CD4-positive, CD25-positive, alpha-beta regulatory T cell (primary cell): ENCODE measurements at places on chromosomes 12 and 14. TPM values are rescaled to one million over a fixed set of nuclear protein-coding genes. Genes with fewer than 3 reads are reported as not detected.

Gene ASCL4
- polyA plus RNA-seq: not detected

GRCh38 chr14:29663281-29663801 lies 264.3 kb downstream of the PRKD1 start:
- no peak for DNase-seq

DNA sequence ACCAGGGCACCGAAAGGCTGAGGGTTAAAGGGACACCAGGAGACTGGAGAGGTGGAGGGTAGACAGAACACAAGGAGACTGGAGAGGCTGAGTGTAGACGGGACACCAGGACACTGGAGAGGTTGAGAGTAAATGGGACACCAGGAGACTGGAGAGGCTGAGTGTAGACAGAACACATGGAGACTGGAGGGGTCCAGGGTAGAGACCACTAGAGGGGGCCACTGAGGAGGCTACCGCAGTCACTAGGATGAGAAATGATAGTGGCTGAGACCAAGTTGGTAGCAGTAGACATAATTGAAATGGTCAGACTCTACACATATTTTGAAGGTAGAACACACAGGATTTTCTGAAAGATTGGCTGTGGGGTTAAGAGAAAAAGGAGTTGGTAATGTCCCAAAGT lies 68.2 kb downstream of the PAH start:
- no peak for DNase-seq

- DNase-seq: peak; percentile 42
These were observed 96.3 kb downstream of the GALC start for GRCh38 chr14:87896393-87897380.

- no peak for DNase-seq
These were observed 482 bp downstream of the WDHD1 start for GRCh38 chr14:55026441-55026792.

DNA sequence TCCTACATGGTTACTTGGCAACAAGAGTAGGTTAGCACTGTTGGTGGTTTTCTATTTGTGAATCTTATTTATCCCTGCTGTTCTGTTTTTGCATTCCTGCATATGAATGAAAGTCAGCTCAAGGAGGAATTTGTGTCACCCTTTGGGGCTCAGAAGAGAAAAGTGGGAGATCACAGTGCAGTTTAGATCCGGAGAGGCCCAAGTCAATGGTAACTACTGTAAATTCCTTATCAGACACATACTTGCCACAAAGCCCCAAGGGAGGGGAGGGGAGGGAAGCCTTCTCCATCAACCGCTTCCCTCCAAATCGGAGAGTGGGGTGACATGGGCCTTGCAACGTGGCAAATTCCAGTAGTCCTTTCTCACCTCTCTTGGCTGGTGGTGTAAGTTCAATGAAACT lies 15.0 kb downstream of the GSG1 start:
- DNase-seq: no peak

Gene CSRP2
- 0.44 TPM for polyA plus RNA-seq

GRCh38 chr12:68003777-68004176 lies 14.5 kb downstream of the IFNG-AS1 start:
- no peak for DNase-seq

Gene LHX5
- not detected for polyA plus RNA-seq

Gene OR4K14
- not detected for polyA plus RNA-seq

Gene KRT82
- not detected for polyA plus RNA-seq

- no peak for DNase-seq
These were observed 164.9 kb downstream of the NAV3 start for GRCh38 chr12:77995436-77996167.

GRCh38 chr12:102347811-102348210 lies 132.6 kb downstream of the IGF1 start:
- DNase-seq: no peak

DNA sequence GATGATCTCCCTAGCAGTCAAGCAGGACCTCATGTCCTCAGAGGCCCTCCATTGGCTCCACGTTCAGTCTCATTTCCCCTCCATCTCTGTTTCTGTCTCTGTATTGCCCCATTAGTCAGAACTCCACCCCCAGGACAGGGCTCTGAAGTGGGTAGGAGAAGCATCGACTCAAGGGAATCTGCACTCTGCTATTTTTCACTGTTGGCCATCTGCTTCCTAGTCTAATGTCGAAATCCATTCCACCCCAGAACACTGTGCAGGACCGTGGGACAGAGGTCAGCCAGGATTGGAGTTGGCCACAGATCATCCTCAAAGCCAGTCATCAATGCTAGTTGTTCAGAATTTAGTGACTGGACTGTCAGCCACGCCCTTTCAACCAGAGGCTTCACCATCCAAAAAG lies 10.1 kb downstream of the KRT77 start:
- DNase-seq: no peak

DNA sequence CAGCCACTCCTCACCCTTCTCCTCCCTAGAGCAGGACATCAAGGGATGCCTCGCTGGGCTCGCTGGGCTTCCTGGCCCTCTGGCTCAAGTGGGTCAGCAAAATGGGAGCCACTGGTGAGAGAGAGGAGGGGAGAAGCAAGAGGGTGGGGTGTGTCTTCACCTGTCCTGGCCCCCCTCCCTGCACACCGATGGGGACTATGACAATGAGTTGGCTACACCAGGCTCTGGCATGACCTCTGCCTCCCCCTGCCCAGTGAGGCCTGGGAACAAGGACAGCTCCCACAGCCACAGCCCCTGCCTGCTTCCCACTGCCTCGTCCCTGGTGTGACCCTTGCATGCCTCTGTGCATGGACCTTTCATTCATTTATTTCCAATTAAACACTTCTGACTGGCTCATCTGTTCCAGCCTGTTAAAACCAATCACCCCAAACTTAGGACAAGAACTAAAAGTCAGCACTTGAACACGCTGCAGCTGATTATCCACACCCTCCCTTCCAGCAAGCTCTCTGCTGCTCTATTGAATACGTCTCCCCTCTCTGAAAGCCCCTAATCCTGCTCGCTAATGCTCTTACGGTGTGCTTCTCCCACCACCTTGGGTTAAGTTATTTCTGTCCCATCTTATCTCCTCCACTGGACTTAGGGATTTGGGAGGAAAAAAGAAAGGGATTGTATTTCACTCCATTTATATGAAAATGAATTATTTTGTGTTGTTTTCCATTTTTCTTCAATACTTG lies 5.8 kb upstream of the PPP2R5C start:
- no peak for DNase-seq

Gene LMO3
- polyA plus RNA-seq: not detected

- peak; percentile 15 for DNase-seq
These were observed 51.2 kb downstream of the ATF7IP start for GRCh38 chr12:14416658-14417057.

GRCh38 chr12:89983622-89984021 lies 275.0 kb upstream of the ATP2B1 start:
- DNase-seq: no peak

Gene GCH1
- 63.0 TPM for polyA plus RNA-seq

Gene TESPA1
- polyA plus RNA-seq: 121 TPM

- no peak for DNase-seq
These were observed 31.1 kb upstream of the ASPG start for GRCh38 chr14:104054222-104054905.

Gene ADAMTS20
- not detected for polyA plus RNA-seq

- no peak for DNase-seq
These were observed 254.2 kb upstream of the FKBP4 start for GRCh38 chr12:2540535-2540941.

DNA sequence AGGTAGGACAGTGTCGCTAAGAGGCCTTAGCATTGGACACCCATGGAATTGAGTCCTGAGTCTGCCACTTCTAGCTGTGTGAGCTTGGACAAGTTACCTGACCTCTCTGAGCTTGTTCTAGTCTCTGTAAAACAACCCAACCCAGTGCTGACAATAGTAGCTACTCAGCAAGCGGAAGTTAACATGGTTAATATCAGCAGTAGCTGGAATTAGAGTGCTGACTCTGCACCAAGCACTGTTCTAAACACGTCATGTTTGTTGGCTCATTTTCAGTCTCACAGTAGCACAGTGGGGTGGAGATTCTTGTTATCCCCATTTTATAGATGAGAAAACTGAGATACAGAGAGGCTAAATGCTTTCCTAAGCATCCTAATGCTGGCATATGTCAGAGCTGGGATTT lies 47.5 kb upstream of the RIN3 start:
- DNase-seq: no peak

- no peak for DNase-seq
These were observed 109.0 kb upstream of the SLC35F4 start for GRCh38 chr14:57974896-57975295.

- DNase-seq: no peak
These were observed 82.3 kb upstream of the PTGDR start for GRCh38 chr14:52185178-52185577.
